ENCODE measurements at places on chromosomes 3 and 15. TPM values are rescaled to one million over a fixed set of nuclear protein-coding genes. Genes with fewer than 3 reads are reported as not detected.

Gene TRAT1
- not detected for polyA plus RNA-seq

Gene MYZAP
- 0.41 TPM for polyA plus RNA-seq

Gene ASB14
- polyA plus RNA-seq = not detected

Gene GHSR
- not detected for polyA plus RNA-seq

Gene PLSCR2
- not detected for polyA plus RNA-seq

Gene FGD5
- 6.0 TPM for polyA plus RNA-seq

Data from H1 (cell line).